ENCODE measurements at places on chromosomes 6 and 20.

DNA sequence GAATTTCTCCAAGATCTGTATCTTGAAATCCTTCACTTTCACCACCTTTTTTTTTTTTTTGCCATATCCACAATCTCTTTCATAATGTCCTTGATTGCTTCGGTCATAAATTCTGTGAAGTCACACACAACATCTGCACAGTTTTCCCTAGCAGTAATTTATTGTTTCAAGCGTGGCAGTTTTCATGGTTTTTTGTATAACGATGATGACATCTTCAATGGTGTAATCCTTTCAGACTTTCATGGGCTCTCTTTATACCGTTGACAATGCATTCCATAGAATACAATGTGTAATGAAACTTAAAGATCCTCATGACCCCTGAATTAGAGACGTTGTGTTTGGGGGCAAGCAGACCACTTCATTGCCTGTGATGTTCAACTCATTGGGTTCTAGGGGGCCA, 693.1 kb downstream of the PTPRT start:
- DNase-seq = no peak

GRCh38 chr6:69631552-69632346, 165.1 kb downstream of the LMBRD1 start:
- DNase-seq = no peak

- no peak for DNase-seq
These were observed 36.5 kb upstream of the BCLAF1 start for GRCh38 chr6:136326038-136326553.

- no peak for DNase-seq
These were observed 248.0 kb downstream of the TTLL2 start for GRCh38 chr6:167572841-167573271.

- no peak for DNase-seq
These were observed 9.4 kb downstream of the TREML2 start for GRCh38 chr6:41191569-41191968.

DNA sequence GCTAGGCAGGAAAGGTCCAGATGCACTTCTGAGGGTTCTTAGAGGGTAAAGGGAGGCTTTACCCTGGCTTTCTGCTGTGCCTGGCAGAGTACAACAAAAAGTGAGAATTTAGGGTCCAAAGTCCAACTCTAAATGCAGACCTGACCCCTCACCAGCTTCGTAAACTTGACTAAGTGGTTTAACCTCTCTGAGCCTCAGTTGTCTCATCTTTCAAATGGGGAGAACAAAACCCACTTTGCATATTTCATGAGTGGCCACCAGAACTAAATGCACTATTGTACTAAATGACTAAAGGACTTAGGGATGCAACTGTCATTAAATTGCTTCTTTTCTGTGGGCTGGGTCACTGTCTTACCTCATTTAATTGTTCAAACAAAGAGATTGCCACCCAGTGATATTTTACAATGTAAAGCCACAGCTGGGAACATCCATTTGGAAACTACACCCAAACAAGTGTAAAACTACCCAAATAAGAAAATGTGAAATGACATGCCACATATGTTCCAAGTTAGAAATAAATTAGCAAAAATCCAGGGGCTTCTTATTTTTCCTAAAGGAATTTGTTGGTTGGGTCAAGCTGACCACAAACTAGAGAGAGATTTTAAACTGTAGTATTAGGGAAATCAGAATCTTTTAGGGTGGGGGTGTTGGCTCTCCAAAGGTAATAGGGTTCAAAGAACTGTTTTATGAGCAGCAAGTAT, 48.3 kb upstream of the RIN2 start:
- no peak for DNase-seq

DNA sequence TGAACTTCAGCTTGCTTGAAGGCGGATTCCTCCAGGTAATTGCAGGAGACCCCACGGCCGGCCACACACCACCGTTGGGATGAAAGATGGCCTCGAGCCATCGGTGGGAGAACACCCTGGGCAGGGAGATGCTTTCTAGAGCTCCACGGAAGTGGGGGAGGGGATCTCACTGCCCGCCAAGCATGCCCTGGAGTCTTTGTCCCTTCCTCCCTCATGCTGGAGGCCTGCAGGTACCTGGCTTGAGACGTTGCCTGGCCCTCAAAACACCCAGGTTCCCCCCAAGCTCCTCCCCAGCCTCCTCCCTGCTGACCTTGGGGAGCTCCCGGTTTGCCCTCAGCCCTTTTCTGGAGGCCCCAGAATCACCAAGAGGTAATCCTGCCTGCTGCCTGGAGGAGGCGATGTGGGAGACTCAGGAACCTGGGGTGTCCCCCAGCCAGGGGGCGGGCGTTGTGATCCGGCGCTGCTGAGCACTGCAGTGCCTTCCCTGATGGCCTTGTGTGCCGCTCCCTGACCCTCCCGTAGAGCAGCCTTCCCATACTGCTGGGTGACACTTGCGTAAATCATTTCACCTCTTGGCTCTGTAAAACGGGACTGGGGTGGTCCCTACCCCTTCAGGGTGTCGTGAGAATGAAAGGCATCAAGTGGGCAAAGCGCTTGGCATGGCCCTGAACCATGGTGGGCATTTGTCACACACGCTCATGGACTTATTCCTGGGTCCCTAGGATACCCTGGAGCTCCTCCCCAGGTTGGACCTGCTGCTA, 91.4 kb downstream of the CEBPB start:
- DNase-seq = no peak
